Activated T-helper 1 cell treated with anti-CD3 and anti-CD28 coated beads, Interleukin-2, amount 50 U/mL, for 16 hours (primary cell): ENCODE measurements at places on chromosomes 3 and 15.

DNA sequence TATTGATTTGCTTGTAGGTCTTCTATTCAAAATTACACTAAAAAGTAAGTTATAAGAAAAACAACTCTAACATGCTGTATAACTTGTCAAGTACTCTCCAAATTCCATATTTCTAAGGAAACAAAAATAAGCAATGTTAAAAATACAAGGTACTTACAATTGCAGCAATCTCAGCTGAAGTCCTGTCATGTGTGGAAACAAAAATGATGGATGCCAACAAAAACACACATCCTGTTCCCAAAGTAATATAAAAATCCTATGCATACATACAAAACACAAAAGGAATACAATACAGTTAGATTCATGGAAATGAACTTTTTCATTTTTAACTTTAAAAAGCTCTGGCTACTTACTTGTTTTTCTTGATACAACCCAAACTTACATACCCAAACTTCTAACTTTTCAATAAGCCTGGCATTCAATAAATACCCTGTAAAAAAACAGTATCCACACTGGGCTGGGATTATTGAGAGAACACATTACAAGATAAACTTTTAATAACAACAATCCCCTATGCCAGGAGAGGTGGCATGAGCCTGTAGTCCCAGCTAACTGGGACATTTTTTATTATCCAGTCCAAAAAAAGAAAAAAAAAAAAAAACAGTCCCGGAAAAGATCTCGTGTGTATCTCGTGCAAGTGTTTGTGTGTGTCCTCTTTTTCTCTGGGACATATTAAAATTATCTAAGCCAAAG, 14.7 kb downstream of the CMTM6 start:
- DNase-seq = no peak

DNA sequence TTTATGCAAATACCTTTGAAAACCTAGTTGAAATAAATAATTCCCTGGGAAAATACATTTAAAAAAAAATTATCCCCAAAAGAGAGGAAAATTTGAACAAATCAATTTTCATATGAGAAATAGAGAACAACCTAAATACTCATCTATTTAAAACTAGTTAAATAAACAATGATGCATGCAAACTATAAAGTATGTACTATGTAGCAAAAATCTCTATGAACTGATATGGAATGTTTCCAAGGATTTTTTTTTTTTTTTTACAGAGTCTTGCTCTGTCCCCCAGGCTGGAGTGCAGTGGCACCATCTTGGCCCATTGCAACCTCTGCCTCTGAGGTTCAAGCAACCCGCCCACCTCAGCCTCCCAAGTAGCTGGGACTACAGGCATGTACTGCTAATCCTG, 27.2 kb upstream of the B3GALNT1 start:
- no peak for DNase-seq

DNA sequence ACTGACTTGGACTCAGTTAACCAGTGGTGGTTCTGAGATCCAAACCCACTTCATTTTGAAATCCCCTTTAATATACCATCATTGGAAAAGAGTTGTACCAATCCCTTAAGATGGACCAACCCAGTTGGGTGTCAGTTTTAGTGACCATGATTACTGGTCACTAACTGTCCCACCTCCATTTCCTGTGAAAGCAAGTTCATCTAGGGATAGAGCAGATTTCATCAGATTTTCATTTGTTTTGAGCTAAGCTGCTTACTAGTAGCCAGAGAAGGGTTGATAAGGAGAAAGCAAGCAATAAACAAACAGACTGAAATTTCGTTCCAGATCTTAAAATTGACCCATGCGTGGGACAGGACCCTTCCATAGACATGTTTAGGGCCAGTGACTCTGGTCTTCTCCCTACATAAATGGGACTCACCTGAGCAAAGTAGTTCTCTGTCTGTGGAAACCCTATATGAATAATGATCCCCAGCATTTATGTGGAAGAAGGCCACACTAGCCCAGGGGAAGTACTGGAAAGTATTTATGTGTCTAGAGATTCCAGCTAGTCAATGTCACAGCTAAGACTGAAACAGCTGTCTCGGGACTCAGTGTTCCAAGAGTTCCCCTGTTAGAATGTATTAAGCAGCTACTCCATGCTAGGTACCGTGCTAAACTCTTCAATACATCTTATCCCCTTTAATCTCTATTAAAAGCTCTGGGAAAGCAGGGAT, 196.0 kb upstream of the BCL6 start:
- DNase-seq = no peak

- no peak for DNase-seq
Measured at GRCh38 chr3:16011376-16011775, 163.1 kb upstream of the GALNT15 start.

- DNase-seq = no peak
Measured at GRCh38 chr3:62376454-62376720, 3.0 kb upstream of the FEZF2 start.

GRCh38 chr3:57062101-57062631, 1.7 kb downstream of the SPATA12 start:
- no peak for DNase-seq

DNA sequence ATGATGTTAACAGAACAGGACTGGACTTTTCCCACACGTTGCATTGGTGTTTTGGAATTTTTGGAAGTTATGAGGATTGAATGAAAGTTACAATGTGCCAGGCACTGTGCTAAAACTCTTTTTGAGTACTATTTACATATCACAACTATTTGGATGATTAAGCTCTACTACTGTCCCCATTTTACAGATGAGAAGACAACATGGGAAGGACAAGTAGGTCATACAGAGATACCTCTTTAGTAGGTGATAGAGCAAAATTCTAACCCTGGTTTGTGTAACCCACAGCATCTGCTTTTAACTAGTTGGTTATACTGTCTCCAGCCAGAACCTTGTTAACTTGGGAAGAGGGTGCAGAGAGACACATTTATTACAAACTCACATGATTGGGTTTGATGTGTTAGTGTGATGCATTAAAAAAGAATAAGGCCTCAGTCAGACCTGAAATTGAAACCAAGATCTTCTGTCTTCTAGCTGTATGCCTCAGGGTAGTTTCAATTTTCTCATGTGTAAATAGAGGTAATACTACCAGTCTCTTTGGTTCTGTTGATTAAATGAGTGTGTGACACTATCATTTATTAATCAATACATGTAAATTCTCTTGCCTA, 1.4 kb downstream of the NDUFB4 start:
- no peak for DNase-seq

DNA sequence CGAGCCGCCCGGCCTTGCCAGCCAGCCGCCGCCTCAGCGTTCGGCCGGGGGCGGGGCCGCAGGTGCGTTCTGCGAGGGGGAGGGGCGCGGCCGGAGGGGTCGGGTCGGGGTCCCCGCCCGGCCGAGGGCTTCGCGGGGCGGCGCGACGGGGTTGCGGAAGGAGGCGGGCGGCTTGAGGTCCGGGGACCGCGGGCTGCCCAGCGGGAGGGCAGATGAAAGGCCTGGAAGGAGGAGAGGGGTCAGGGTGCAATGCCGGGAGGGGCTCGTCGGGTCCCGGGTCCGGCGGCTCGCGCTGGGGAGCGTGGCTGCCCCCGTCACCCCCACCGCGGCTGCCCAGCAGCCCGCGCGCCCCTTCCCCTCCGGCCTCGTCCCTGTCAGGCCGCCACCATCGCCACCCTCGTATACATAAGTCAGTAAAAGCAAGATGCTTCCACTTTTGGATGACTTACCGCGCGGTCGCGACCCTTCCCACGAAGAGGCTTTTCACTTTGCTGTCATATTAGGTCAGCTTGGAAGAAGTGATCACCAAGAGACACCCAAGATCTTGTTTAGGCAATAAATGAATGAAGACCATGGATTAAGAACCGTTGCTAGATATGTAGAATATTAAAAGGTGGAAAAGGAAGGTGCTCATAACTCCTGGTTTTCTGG, 620 bp upstream of the ANP32A start:
- DNase-seq = peak; percentile 6

- no peak for DNase-seq
Measured at GRCh38 chr15:73258271-73259108, 110.3 kb downstream of the HCN4 start.

DNA sequence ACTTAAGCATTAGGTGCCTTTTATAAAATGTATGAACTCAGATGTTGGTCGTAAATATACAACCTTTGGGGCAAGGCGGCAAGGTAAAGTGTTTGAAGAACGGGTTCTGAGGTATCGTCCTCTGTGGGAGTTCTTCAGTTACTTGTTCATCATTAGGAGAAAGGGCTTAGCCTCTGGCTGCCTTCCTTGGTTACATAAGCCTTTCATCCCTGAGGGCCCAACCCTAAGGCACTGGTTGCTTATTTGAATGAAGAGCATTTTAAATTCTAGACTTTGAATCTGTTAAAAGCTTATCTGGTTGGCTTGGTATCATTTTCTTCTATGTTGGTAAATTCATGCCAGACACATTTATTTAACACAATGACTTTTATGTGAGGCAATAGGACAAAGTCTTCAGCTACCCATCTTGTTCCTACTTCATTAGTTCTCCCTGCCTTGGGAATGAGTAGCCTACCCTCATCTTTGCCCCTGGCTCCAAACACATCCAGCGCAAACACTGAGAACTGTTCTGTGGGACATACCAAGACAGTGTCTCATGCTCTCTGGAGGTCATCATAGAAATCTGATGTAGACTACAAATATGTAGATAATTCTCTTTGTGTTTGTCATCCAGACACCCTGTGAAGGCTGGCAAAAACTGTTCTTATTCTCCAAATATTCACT, 12.4 kb upstream of the CCDC80 start:
- no peak for DNase-seq

GRCh38 chr3:66744521-66744920, 243.7 kb upstream of the LRIG1 start:
- no peak for DNase-seq

GRCh38 chr3:89332386-89332785, 225.0 kb downstream of the EPHA3 start:
- DNase-seq = no peak

DNA sequence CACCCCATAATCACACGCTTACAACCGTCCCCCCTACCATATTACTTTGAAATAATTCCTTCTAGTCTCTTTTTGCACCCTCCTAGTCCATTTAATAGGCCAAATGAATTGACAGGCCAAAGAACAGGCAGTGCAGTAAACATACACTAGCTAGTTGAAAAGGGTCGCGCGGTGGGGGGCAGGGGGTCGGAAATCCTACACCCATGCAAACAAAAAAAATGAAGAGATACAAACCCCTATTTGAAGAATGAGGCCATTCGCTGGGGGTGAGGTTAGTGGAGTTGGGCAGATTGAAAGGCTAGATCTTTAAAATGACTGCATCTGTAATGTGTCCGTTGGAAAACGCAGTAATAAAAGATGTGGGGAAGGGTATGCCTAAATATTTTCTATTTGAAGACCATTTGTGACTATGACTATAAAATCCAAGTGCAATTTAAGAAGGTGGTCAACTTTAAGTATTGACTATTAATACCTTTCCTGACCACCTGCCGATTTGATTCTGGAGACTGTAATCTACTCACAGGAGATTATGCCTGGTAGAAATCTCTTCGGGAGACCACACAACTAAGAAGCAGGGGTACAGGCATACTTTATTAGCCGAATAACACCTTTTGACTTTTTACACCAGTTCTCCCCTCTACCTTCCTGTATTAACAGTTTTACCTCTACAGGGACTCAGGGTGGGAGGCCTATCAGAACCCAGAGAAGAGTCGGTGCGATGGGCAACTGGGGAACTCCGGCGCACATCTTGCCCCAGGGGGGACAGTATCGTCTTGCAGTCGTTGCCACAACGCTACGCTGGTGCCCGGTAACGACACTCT, 762 bp upstream of the ARL6 start:
- DNase-seq = no peak

GRCh38 chr3:183487016-183487415, 58.6 kb upstream of the MCF2L2 start:
- no peak for DNase-seq

DNA sequence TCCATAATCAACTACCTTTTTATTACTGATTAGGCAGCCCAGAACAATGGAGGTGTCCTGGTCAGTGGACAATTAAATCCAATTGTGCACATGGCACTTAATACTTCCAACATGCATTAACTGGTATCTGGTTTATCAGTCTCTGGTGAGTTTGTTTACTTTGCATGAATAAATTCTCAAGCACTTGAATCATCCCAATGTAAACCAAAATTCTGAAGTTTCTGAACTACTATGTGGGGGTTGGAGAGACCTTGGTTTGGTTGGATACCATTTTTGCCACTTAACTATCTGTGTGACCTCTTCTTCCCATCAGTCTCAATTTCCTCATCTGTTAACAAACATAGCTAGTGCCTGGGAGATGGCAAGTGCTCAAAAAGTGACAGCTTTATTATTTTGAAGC, 70.5 kb upstream of the MAP4 start:
- DNase-seq = no peak

DNA sequence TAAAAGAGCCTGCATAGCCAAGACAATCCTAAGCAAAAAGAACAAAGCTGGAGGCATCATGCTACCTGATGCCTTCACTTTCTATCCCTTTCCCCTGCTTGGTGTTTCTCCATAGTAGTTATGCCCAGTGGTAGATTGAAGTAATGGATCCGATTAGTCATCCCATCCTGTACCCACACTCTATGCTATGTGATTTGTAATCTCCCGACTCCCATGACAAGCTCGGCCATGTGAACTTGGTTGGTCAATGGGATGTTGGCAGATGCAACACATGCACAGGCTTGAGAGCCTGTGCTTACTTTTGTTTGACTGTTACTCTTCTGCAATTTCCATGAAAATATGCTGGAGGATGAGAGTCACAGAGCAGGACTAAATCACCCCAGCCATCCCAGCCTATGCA, 334.9 kb upstream of the DPH6 start:
- DNase-seq = no peak

DNA sequence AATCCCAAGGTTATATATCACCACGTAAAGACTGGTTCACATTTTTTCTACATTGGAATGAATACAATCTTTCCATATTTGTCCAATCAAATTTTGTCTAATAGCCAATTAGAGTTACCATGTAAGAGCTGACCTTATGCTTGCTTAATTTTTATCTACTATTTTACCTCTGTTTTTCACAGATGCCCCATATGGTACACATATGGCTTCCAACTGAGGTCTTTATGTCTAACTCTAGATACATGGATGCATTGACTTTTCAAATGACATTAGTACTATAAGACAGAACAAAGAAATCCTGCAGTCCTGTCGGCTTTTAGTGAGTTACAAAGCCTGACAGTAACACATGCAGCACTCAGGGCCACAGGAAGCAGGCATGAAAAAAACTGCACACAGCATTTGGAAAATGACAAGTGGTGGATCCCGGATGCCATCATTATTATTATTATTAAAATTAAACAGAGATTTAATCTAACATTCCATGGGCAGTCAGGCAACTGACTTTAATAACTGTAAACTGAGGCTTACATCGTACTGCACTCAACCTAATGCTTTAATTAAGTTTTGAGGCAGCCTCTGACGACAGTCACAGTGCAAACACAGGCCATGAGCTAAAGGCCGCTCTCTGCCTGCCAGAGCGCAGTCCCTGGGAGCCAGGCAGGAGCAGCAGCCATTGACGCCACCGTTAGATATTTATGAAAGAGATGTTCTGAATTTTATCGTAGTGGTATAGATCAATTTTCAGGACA, 113.9 kb upstream of the TMCO5A start:
- DNase-seq = no peak

- DNase-seq = no peak
Measured at GRCh38 chr3:115808816-115809215, 185.5 kb downstream of the GAP43 start.
